LNCaP clone FGC (cell line): ENCODE measurements at places on chromosomes 1 and 21.

DNA sequence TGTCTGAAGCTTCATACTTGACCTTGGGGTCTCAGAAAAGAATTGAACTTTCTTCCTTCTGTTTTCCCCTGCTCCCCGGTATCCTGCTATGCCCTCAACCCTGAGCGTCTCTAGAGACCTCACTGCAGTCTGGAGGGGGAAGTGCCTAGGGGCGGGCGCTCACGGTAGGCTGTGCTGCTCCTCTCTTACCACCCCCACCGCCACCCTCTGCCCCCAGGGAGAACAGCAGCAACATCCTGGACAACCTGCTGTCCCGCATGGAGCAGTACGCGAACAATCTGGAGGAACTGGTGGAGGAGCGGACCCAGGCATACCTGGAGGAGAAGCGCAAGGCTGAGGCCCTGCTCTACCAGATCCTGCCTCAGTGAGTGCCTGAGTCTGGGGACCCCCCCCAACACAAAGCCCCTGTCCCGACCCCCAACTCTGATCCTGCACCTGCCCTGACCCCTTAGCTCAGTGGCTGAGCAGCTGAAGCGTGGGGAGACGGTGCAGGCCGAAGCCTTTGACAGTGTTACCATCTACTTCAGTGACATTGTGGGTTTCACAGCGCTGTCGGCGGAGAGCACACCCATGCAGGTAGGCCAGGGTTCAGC is 10.3 kb downstream of the NPR1 start:
- DNase-seq = no peak

DNA sequence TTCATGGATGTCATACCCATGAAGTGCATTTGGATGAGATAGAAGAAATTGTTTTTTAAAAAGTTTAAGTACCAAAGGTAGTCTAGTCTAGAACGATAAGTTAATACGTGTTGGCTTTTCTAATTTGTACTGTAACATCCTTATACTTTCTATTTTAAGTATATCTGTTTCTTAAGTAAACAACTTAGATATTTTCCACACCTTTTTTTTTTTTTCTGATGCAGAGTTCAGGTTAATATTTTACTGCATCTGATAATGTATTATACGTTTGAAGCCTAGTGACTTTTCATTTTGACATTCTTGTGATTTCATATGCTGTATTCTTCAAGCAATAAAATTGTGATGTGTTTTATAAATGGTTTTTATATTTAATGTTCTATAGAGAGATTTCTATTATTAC is 16.5 kb downstream of the DR1 start:
- DNase-seq = no peak

GRCh38 chr1:235940285-235940684 is 73.6 kb upstream of the LYST start:
- DNase-seq = no peak

DNA sequence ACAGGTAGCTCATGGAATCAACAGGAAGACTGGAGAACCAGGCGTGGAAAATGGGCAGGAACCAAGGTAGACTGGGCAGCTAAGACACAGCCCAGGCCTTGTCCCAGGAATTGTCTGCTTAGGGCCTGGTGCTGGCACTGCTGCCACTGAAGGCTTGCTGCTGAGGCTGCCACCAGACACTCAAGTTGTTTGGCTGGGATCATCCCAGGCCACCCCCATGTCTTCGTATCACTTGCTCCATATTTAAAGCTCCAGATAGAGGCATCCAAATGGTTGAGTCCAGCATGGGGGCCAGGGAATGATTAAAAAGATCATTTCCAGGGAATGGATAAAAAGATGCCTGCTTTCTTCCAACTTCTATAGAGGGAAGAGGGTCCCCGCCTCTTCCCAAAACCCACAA is 107.4 kb upstream of the GADD45A start:
- DNase-seq = no peak

GRCh38 chr1:94326329-94326728 is 88.9 kb upstream of the ARHGAP29 start:
- DNase-seq = no peak
